Activated CD4-positive, CD25-positive, alpha-beta regulatory T cell (primary cell): ENCODE measurements at places on chromosomes 7 and 10.

DNA sequence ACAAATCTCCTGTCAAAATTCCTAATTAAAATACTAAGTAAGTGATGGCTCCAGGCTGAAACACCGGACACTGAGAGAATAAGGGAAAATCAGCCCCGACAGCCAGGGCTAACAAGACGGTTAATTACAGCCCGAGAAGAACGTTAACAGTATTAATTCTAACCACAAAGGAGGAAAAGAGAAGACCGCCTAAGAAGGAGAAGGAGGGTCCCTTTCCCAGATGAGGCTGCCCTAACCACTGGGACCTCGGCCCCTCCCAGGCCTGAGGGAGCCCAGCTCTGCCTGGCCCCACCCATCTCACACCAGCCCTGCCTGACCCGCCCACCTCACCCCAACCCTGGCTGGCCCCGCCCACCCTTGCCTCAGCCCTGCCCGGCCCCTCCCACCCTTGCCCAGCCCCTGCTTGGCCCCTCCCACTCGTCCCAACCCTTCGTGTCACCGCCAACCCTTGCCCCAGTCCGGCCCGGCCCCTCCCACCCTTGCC is 51.3 kb downstream of the PWWP2B start:
- no peak for DNase-seq

GRCh38 chr10:75211007-75211691 is 553 bp downstream of the VDAC2 start:
- DNase-seq = no peak

- no peak for DNase-seq
Measured at GRCh38 chr10:66929375-66929774, 3.5 kb downstream of the LRRTM3 start.

GRCh38 chr7:142750321-142750938 is 1.2 kb downstream of the PRSS1 start:
- DNase-seq = no peak

- DNase-seq = no peak
Measured at GRCh38 chr10:102418622-102419268, at the start of gene PSD. TSS of gene PSD (minus strand) at chr10:102418785. CDS start at chr10:102417038, 1,747 bp downstream.

- DNase-seq = no peak
Measured at GRCh38 chr7:105600720-105601550, 19.6 kb upstream of the EFCAB10 start.

DNA sequence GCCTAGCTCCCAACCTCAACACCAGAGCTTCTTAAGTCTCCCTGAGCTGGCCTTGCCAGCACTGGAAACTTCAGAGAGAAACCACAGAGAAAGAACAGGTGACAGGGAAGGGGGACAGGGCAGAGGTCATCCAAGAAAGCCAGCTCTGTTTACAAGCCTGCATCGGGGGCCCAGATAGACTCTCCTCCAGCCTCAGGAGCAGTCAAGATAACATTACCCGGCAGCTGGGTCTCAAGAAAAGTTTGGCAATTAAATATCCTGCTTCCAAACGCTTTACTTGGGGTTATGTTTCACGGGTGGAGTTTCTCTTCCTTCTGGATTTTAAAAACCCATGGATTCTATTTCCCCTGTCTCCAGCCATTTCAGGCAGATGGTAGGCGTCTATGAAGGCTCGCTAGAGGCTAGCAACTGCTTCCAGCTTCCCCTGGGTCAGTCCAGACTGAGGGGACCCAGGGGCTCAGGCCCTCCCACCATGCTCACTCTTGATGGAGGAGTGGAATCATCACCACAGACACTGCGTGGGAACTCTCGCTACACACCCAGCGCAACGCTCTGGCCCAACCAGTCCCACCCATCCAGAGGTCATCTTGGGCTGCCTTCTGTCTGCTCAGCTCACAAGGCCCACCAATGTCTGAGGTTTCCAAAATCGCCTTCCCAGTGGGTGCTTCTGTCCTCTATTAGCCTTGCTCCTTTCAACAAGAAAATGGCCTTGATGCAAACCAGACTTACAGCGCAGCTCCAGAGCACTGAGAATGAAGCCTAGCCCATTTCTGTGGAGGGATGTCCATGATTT is 48.8 kb downstream of the SH3PXD2A start:
- no peak for DNase-seq

DNA sequence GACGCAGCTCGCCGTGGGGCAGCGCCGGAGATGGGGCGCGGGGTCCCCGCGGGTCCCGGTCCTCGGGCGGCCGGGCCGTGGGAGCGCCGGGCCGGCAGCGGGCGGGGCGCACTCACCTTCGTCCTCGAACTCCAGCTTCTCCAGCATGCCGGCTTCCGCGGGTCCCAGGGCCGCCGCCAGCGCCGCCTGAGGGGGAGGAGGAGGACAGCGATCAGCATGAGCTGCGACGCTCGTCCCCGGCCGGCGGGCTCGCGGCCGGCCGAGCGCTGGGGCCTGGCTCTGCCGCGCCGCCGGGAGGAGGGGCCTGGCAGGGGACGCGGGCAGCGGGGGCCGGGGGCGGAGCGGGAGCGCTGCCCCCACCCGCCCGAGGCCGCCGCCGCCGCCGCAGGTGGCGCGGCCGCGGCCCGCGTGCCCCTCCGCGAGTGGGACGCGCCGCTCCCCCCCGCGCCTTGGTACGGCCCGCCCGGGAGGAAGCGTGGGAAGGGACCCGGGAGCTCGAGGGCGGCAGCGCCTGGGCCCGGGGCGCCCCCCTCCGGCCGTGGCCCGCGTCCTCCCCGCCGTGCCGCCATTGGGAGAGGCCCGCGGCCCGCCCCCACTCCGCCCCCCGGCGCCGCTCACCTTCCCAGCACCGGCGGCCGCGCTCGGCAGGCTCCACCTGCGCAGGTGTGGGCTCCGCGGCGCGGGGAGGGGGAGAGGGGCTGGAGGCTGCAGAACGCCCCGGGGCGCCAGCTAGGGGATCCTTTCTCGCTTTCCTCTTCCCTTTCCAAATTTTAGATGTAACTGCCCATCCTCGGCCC is 112.5 kb upstream of the RHEB start:
- peak; percentile 70 for DNase-seq

GRCh38 chr10:132648072-132648850 is 110.7 kb downstream of the INPP5A start:
- no peak for DNase-seq

- DNase-seq = no peak
Measured at GRCh38 chr10:12314836-12315235, 34.5 kb upstream of the CAMK1D start.

DNA sequence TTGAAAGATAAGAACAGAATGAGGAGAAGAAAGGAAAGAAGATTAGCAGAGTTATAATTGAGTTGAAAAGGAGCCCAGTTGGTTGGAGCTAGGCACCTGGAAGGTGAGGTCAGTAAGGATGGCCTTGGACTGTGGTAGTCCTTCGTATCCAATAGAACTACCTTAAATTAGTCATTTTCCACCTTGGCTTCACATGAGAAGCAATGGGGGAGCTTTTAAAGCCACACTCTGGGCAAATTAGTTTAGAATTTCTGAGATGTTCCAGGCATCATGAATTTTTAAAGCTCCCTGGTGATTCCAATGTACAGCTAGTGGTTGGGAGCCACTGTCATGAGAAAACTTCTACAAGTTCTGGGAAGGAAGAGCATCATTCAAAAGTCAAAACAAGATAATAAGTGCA is 27.3 kb upstream of the CYP3A5 start:
- DNase-seq = no peak

DNA sequence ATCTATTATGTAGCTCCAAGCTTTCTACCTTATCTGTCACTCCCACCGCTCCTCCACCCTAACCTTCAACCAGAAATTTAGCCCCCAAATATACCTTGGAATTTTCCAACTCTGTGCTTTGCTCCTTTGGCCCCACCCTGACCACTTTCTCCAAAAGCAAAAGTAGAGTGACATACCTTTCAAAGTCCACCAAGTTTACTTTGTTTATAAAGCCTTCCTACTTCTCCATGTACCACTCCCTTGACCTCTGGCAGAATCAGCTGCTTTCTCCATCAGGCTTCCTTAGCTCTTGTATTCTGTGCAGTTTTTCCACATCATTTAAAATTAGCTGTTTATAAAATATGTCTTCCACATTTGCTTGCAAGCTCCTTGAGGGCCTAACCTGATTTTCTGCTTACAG is 40.9 kb upstream of the RSBN1L start:
- no peak for DNase-seq

DNA sequence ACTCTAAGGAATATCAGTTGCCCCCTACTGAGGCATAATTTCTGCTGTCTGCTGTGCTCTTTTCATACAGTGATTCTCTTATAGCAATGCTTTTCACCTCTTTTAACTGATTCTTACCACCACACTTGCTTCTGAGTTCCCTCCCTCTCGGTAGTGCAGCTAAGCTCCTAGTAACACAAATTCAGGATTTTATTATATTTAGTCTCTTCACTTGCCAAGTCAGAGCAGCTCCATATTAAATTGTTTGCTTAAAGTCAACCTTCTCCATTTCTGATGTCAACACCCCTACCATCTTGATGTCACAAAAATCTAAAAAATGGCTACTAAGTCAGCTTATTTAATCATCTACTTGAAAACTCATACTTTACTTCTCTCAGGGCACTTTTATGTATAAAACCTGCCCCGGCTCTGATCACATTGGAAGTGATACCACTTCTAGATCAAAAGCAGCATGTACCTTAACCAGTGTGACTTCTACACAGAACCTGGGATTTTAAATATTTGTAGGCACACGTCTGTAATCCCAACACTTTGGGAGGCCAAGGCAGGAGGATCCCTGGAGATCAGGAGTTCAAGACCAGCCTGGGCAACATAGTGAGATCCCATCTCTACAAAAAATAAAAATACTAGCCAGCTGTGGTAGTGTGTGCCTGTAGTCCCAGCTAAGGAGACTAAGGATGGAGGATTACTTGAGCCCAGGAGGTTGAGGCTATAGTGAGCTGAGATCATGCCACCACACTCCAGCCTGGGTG is 55.3 kb downstream of the GDI2 start:
- DNase-seq = no peak

DNA sequence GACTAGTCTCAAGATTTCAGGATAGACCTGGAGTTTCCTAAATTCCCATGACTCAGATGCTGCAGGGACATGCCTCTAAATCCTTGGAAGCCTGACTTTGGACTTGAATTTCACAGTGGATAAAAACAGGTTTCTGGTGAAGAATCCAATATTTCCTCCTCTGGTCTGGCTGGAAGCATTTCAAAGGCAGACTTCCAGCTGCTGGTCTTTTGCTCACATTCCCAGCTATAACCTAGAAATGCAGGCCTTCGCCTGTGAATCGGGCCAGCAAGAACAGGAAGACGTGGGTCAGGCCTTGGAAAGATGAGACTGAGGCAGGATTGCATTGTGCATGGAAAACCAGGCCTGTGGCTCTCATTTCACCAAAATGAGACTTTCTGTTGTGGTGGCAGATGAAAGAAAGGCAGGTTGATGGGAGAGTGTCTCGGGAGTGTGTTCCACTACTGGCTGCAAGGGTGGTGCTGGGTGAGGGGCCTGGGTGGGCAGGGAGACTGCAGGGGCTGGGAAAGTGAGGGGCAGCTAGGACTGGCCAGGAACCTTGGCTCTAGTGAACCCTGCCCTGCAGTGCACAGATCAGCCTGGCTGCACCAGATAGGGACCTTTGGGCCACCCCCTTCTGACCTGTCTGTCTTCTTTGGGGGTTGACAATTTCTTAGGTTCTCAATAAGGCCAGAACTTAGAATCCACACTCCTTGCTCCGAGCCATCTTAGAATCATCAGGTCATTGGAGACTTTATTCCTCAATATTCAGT is 488.8 kb upstream of the MKI67 start:
- no peak for DNase-seq
